ENCODE measurements at places on chromosomes 6 and 20.

GRCh38 chr6:131492932-131493573, 80.0 kb upstream of the ARG1 start:
- no peak for DNase-seq

DNA sequence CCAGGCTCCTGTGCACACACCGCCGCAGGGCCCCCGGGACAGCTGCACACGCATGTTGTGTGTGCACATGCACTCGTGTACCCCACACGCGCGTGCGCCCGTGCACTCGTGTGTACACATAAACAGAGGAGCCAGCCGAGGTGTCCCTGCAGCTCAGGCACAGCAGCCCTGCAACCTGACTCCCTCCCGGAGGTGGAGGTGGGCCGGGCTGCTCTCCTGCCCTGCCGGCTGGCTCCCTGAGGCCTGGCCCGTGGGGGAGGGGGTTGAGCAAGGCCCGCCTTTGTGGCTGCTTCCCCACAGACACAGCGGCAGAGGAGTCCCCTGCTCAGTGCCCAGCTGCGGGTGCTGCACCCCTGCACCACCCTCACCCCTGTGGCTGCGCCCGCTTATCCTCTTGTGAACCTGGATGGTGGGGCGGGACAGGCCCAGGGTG, 624 bp downstream of the RBBP8NL start:
- no peak for DNase-seq

DNA sequence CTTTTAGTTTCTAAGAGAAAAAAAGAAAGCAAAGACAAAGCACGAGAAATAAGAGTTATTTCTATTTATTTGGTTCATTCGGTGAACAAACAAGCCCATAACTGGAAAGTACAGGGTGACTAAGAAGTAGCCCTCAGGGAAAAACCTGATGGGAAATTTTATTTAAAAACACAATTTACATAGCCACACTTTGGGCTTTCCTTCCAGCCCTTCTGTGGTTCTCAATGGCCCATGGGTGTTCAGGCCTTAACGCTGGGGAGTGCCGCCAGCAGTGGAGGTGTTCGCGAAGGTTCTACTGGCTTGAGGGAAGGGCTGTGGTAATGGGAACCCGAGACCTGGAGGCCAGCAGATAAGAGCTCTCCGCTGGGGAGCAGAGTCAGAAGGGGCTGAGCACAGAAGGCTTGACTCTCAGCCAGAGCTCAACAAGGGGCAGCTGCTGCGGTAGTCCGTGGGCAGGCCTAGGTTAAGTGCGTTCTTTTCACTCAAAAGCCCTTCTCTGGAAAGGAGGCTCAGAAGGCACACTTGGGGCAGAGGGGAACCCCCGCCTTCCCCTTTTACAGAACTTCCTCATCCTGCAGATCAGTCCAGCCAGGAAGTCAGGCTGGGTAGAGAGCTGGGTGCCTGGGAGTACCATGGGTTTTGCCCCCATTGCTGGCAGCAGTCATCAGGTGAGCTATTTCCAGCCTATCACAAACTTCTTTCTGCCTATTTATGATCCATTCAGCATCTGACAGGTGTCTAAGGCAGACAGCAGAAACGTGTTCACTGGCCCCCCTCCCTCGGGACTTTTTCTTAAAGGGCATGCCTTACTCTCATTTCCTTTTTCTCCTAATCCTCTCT, 8.8 kb upstream of the CD83 start:
- DNase-seq = no peak

- DNase-seq = no peak
Measured at GRCh38 chr6:55674672-55675071, 95.7 kb upstream of the HMGCLL1 start.

GRCh38 chr6:119326291-119327005, 23.1 kb downstream of the MAN1A1 start:
- DNase-seq = no peak

GRCh38 chr20:9588706-9589105, 74.3 kb downstream of the LAMP5 start:
- no peak for DNase-seq

DNA sequence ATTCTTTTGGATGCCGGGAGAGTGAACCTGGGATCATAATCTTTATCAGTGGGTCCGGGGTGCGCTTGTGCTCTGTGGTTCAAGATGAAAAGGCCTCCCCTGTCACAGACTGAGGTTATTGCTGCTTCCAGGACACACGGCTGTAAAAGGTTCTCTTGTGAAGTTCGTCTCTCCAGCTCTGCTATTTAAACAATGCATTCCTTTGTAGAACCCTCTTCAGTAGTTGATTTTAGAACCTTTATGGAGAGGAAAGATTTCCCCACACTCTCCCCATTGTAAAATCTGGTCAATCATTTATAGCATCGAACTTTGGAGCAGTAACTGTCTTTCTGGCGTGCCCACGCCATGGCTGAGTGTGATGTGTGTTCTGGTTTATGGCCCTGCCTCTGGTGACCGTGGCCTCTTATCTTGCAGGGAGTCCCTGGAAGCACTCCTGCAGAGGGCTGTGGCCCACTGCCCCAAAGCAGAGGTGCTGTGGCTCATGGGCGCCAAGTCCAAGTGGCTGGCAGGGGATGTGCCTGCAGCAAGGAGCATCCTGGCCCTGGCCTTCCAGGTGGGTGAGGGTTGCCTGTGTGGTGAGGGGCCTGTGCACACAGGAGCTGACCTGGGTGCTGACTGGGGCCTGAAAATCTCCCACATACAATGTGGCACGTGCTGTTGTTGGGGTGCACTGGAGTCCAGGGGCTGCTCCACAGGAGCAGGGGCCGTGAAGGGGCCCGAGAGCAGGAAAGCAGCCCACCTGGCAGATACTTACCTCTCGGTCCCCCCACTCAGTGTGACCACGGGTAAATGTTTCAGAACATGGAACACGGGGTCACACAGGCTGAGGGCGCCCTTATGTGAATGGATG, 11.6 kb upstream of the C20orf204 start:
- no peak for DNase-seq

- DNase-seq = no peak
Measured at GRCh38 chr20:62301111-62301668, 1.6 kb upstream of the ADRM1 start.

- DNase-seq = no peak
Measured at GRCh38 chr6:81995548-81996289, 243.2 kb upstream of the TENT5A start.

- no peak for DNase-seq
Measured at GRCh38 chr6:33723371-33724085, 12.0 kb upstream of the UQCC2 start.

- peak; percentile 67 for DNase-seq
Measured at GRCh38 chr20:50788045-50788991, 6.5 kb upstream of the BCAS4 start.

Data from hindlimb muscle (tissue), 1 donor.